ENCODE measurements at places on chromosomes 1 and 21.

GRCh38 chr1:244970744-244971551 lies 106.6 kb upstream of the HNRNPU start:
- DNase-seq: peak; percentile 97

- peak; percentile 54 for DNase-seq
Measured at GRCh38 chr1:119347858-119348257, 20.7 kb upstream of the HAO2 start.

GRCh38 chr1:13916530-13916929 lies 216.5 kb downstream of the PRDM2 start:
- no peak for DNase-seq

GRCh38 chr1:1748686-1749321 lies 24.6 kb upstream of the CDK11A start:
- peak; percentile 42 for DNase-seq

GRCh38 chr1:220952961-220953643 lies 73.9 kb downstream of the HLX start:
- no peak for DNase-seq

DNA sequence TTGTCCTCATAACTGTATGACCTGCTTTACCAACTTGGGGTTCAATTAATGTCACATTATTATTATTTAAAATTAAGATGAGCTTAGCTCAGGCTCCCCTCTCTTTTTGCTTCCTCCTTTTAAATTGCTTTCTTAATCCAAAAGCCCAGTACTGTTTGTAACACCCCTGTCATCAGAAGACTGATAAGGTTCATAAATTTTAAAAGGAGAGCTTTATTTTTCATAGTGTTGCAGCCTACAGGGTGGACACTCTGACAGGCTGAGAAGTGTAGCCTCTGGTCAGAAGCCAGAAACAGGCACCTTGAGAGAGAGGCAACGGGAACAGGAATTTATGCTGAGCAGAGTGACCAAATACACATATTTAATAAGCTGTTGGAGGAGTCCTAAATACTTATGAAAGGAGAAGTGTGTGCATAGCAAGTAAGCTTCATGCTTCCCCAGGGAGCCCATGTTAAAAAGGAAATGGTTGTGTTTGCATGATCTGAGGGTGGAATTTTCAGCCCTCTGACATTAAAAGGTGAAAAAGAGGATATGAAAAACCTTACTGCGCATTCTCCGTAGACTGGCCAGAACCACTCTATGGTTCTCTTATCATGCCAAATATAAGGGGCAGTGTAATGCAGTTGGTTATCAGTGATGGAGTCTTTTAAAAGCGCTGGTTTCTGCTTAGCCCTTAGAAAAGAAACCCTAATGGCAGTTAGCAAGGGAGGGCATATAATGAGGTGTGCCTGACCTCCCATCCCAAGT lies 30.5 kb upstream of the FGGY start:
- DNase-seq: peak; percentile 91
